ENCODE measurements at places on chromosomes 12 and 14. TPM values are rescaled to one million over a fixed set of nuclear protein-coding genes. Genes with fewer than 3 reads are reported as not detected.

DNA sequence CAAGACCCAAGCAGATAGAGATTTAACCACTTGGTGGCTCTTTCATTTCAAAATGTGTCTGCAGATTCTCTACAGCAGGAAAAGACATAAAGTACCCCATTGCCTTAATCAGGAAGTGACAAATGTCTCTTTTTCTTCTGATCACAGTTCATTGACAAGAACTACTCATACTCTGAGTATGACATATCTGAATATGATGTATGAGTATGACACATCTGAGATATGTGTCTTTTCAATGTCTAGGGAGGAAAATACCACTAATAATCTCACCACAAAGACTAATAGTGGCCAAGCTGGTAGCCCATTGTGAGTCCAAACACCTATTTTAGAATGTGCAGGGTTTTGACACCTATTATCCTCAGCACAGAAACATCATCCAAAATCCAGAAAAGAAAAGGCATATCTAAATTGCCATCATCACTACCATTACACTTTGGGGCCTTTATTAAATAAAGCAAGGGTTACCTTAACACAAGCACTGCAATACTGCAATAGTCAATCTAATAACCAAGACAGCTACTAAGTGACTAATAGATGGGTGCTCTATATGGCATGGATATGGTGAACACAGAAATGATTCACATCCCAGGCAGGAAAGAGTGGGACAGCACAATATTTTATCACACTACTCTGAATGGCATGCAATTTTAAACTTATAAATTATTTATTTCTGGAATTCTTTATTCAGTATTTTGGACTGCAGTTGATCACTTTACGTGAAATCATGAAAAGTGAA lies 243.7 kb upstream of the FAR2 start:
- no peak for DNase-seq

- DNase-seq: no peak
Observed at GRCh38 chr14:64723691-64724577, 19.7 kb downstream of the PLEKHG3 start.

DNA sequence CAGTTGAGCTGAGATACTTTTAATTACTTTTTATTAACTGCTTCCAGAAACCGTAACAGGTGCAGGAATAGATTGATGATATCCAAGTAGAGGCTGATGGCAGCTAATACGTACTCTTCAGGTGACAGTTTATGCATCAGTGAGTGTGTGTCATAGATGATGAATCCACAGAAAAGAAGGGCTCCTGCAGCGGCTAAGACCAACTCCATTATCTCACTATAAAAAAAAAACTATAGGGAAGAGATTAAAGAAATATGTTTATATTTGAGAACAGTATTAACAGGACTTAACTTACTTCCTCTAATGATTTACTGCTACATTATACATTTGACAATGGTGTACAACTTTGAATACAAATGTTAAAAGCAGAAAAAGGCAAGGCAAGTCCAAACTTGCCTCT lies 7.4 kb upstream of the LLPH start:
- no peak for DNase-seq

The KLHL33 gene
- polyA plus RNA-seq: 0.06 TPM

The MARCHF9 gene
- 1.1 TPM for polyA plus RNA-seq
